ENCODE measurements at places on chromosomes 13 and 19.
A peak's percentile ranks its signal among the peaks of the same experiment; 100 is the strongest.

DNA sequence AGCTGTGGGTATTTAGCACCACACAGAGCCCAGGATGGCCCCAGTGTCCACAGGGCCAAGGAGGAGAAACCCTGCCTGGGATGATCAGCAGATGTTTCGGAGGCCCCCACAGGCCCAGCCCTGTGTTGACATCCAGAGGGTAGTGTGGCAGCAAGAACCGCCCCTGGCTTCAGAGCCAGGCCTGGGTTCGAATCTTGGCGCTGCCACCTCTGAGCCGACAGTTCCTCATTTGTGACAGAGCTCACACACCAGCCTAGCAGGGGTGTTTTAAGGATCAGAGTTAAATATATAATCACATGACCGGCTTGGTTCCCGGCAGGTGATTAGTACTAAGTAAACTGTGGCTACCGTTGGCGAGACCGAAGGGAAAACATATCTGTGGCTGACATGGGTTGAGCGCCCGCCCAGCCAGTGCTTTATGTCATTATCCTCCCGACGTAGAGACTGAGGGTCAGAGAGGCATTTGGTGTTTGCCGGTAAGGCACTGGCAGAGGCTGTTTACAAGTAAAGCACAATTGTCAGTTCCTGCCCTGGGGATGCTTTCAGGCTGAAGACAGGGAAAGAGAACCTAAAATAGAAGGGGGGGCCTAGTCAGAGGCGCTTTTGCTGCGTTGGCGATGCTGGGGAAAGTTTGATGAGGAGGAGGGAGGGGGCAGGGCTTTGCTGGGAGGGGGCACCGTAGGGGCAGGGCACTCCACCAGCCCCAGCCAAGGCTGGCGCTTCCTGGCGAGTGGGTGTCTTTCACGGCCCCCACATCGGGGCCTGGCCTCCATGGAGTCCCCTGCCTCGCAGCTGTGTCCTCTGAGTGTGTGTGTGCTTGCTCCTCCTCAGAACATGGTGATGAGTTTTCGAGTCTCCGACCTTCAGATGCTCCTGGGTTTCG is 4.8 kb downstream of the PIAS4 start:
- no peak overlapping the region for H3K4me3 ChIP-seq
- H3K36me3 ChIP-seq = peaks cover 9% of the 10 kb centered on the region
- H3K27ac ChIP-seq = peak overlapping the region; percentile 28

DNA sequence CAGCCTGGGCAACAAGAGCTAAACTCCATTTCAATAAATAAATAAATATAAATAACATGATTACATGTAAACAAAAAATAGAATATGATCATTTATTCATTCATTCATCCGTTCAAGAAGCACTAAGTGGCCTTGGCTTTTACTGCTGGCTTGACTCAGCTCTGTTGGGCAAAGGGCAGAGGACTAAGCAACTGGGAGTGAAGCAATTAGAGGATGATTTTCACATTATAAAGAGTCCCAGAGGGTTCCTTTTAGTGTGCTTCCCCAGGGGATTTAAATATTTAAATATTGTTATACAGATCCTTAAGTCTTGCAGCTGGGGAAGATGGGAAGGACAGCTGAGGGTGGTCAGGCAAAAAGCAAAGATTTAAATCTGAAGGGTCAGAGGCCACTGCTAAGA is 34.9 kb upstream of the FLT1 start:
- peaks cover 10% of the 10 kb centered on the region for H3K4me1 ChIP-seq
- no peaks in the 10 kb centered on the region for H3K36me3 ChIP-seq
- no peak overlapping the region for H3K4me3 ChIP-seq
- no peak overlapping the region for H3K27ac ChIP-seq
- DNase-seq = no peak

- no peaks in the 10 kb centered on the region for H3K4me1 ChIP-seq
- H3K27ac ChIP-seq = no peak overlapping the region
- DNase-seq = no peak
- no peaks in the 10 kb centered on the region for H3K36me3 ChIP-seq
- no peak overlapping the region for H3K4me3 ChIP-seq
These were observed 75.0 kb upstream of the VSTM2B start for GRCh38 chr19:29450812-29451211.

- H3K27me3 ChIP-seq = no peaks in the 10 kb centered on the region
- H3K27ac ChIP-seq = no peak overlapping the region
- DNase-seq = no peak
These were observed 512.3 kb downstream of the SLITRK5 start for GRCh38 chr13:88183440-88183839.

GRCh38 chr13:53028637-53029203 is at the start of gene OLFM4:
Gene OLFM4, plus strand, starts transcription at chr13:53028813. Its CDS starts 24 bp downstream, at chr13:53028837.
- no peak for DNase-seq
- no peaks in the 10 kb centered on the region for H3K4me1 ChIP-seq
- H3K4me3 ChIP-seq = no peak within 1 kb of the TSS
- peaks cover 6% of the 10 kb centered on the region for H3K27me3 ChIP-seq
- H3K36me3 ChIP-seq = no peaks in the 10 kb centered on the region

DNA sequence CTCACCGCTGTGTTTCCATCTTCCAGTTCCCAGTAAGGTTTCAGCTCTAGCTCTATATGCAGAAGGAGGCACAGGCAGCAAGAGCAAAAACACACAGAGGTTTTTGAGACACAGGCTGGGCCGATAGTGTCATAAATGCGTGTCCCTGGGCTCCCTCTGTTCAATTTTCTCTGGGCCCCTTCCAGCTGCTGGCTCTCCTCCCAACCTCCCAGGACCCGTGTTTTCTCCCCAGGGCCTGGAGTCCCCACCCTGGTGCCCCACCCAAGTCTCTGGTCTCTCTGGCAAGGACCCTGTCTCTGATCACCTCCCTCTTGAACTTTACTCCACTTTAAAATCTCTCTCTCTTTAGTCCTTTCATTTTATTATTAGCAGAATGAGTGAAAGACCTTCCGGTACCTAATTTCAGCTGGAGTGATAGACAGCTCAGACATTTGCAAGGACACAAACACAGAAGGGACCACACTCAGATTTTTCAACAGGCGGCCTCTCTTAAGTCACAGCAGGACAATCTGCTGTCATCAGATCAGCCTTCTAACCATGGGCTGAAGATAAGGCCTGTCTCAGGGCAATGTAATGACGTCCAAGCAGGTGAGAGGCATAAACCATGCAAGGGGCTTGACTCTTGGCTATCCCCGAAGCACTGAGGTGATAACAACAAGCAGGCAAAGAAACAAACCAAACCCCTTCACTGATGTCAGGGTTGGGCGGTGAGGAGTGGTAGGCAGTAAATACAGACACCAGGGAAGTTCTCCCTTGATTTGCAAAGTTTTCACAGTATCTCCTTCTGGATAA is 190.0 kb upstream of the IRS2 start:
- no peak overlapping the region for H3K27ac ChIP-seq
- no peak for DNase-seq
- H3K36me3 ChIP-seq = no peaks in the 10 kb centered on the region
- peaks cover 2% of the 10 kb centered on the region for H3K27me3 ChIP-seq
- H3K4me1 ChIP-seq = no peaks in the 10 kb centered on the region

GRCh38 chr19:38977445-38978325 is 2.1 kb upstream of the FBXO17 start:
- DNase-seq = no peak
- H3K4me1 ChIP-seq = peaks cover 8% of the 10 kb centered on the region
- no peak overlapping the region for H3K27ac ChIP-seq
- no peak overlapping the region for H3K4me3 ChIP-seq
- peaks cover 27% of the 10 kb centered on the region for H3K27me3 ChIP-seq
- H3K36me3 ChIP-seq = peaks cover 4% of the 10 kb centered on the region

DNA sequence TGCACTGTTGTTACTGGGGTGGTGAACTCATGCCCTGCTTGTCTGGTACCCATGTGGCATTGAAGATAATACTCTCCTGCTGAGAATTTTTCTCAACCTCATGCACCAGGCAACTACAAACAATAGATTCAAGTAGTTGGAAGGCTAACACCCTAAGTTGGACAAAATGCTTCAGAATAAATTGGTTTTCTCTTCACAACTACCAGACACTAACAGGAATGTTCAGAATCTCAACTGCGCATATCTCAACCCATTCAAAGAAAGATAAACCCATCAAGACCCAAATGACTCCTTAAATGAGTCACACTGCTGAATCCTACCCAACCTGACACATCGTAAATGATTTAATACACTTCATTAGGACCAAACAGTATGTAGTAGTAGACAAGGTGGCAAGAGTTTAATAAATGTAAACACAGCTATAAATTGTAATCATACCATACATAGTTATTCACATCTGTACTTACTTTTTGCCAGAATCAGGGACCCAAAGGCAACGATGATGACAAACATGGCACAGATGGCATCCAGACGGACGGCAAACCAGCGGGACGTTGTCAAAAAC is 227.4 kb downstream of the ABCC4 start:
- H3K36me3 ChIP-seq = peaks cover 48% of the 10 kb centered on the region
- no peak overlapping the region for H3K27ac ChIP-seq
- DNase-seq = no peak
- no peaks in the 10 kb centered on the region for H3K27me3 ChIP-seq

DNA sequence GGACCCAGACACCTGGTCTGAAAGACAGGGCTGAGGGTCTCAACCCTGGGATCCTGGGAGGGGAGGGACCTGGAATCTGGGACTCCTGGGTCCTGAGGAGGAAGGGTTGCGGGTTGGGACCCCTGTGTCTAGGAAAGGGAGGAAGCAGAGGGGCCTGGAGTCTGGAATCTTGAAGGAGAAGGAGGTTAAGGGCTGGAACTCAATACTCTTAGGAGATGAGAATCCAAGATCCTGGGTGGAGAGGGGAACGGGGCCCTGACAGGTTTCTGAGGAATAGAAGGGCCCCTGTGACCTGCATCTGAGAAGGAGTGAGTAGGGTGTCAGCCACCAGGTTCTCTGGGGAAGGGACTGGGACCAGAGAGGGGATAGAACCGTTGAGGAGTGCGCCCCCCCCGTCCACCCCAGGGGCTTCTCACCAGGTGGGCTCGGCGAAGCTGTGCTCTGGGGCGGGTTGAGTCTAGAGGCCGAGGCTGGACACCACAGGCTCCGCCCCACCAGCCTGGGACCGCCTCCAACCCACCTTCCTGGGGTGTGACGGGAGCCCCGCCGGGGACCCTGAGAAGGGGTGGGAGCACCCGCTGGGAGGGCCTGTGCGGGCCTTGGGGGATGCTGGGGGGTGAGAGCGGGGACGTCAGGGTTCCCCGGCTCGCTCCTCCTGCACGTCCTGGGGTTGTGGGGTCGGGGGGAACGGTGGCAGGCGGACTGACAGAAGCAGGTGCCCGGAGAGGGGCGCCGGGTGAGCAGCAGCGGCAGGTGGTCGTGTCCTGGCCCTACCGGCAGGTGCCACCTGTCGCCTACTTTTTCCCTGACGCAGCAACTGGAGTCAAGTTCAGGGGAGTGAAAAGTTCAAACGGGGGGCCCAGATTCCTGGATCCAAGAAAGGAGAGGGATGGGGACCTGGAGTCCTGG is at the start of gene MAMSTR:
TSS of gene MAMSTR (minus strand) at position 463 of the 909 bp plus-strand sequence. CDS start 694 bp downstream, outside the sequence.
- H3K4me1 ChIP-seq = peaks cover 12% of the 10 kb centered on the region
- H3K4me3 ChIP-seq = peak within 1 kb of the TSS; percentile 97
- H3K27ac ChIP-seq = peak within 1 kb of the TSS; percentile 96

DNA sequence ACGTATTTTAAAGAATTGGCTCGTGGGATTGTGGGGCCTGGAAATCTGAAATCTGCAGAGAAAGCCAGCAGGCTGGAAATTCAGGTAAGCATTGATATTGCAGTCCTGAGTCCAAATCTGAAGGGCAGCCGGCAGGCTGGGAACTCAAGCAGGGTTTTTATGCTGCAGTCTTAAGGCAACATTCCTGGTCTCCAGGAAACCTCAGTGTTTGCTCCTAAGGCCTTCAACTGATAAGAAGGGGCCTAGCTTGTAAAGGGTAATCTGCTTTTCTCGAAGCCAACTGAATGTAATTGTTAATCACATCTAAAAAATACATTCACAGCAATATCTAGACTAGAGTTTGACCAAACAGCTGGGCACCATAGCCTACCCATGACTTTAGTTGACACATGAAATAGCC is 154.4 kb downstream of the EFNB2 start:
- no peak overlapping the region for H3K27ac ChIP-seq
- no peaks in the 10 kb centered on the region for H3K4me1 ChIP-seq
- no peaks in the 10 kb centered on the region for H3K36me3 ChIP-seq
- no peak overlapping the region for H3K4me3 ChIP-seq

DNA sequence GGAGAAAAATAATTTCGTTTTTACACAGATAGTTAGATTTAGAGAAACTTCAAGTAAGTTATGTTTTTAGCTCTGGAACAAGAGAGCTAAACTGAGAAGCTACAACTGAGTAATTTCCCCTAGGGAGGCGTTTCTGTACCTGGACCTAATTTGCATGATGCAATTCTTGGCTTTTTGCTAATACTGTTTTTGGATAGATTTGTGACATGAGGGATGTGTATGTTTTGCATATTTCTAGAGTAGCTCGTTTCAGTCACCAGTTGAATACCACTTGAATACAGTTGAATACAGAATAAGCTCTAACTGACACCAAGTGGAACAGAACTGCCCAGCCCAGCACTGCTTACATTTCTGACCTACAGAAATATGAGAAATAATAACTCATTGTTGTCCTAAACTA is 1227.9 kb upstream of the SPRY2 start:
- H3K36me3 ChIP-seq = no peaks in the 10 kb centered on the region
- DNase-seq = no peak
- no peak overlapping the region for H3K27ac ChIP-seq
- H3K4me3 ChIP-seq = no peak overlapping the region
- H3K27me3 ChIP-seq = no peaks in the 10 kb centered on the region
- no peaks in the 10 kb centered on the region for H3K4me1 ChIP-seq
